ENCODE measurements at places on chromosomes 4 and X. TPM values are rescaled to one million over a fixed set of nuclear protein-coding genes. Genes with fewer than 3 reads are reported as not detected.

Gene NPNT
- total RNA-seq = 1.4 TPM

Gene ARSJ
- 8.8 TPM for total RNA-seq

Gene CT55
- not detected for total RNA-seq

Gene NKX6-1
- 0.44 TPM for total RNA-seq

Gene IL15
- total RNA-seq = 5.1 TPM
